ENCODE measurements at places on chromosomes 5 and 9.

DNA sequence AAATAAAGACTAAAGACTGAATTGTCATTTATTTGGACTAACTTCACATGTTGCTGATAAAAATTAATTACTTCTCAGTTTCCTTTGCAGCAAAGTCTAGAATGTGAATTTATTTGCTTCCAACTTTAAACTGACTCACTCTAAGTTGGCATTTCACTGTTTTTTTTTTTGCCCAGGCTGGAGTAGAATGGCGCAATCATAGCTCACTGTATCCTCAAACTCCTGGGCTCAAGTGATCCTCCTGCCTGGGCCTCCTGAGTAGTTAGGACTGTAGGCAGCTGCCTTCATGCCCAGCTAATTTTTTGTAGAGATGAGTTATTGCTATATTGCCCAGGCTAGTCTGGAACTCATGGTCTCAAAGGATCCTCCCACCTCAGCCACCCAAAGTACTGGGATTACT, 3.5 kb downstream of the CCNB1 start:
- DNase-seq, result no peak

GRCh38 chr5:167546270-167546669, 745.2 kb upstream of the WWC1 start:
- no peak for DNase-seq

DNA sequence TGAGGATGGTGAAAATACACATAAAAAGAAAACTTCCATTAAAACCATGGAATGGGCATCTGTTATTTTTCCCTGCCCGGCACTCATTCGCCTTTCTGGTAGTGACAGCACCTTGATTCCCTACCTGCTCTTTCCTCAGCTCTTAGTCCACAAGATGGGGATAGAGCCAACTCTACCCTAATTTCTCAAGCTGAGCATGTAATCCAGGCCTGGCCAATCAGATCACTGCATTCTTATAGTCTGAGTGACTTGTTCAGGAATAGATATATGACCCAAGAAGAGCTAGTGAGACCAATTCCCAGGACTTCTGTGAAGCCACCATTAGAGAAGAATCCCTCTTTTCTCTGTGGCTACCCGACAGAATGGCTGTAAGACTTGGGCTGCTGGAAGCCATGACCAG, 58.1 kb downstream of the TSSK1B start:
- no peak for DNase-seq

GRCh38 chr5:56837381-56837780, 22.0 kb downstream of the MAP3K1 start:
- DNase-seq, result no peak

GRCh38 chr5:151026679-151027078, 6.3 kb downstream of the GPX3 start:
- DNase-seq, result no peak

- no peak for DNase-seq
These were observed 78.6 kb upstream of the GDNF start for GRCh38 chr5:37918424-37918823.
